ENCODE measurements at places on chromosomes 4 and X.

DNA sequence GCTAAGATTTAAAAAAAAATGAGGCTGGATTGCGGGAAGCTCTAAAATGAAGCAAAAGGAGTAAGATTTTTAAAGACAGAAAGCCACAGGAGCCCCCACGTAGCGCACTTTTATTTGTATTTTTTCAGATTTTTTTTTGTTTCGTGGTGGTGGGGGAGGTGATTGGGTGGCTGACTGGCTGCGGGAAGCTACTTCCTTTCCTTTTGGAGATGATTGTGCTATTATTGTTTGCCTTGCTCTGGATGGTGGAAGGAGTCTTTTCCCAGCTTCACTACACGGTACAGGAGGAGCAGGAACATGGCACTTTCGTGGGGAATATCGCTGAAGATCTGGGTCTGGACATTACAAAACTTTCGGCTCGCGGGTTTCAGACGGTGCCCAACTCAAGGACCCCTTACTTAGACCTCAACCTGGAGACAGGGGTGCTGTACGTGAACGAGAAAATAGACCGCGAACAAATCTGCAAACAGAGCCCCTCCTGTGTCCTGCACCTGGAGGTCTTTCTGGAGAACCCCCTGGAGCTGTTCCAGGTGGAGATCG is 908 bp downstream of the PCDH10 start:
- DNase-seq: no peak

DNA sequence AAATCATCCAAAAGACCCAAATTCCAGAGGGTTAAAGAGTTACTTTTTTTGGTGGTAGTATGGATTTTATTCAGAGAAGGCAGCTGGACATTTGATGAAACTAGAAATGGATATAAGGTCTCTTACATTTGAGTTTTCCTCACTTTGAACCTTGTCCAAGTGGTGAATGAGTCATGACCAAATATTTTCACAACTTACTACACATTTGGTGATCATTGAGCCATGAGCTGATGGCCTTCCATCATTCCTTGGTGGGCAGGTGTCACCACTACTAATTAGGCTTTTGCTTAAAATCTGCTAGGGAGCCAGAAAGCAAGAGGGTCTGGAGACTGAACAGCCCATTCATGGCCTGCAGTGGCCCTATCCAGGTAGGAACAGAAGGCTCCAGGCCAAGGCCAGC is 620.2 kb upstream of the INTU start:
- no peak for DNase-seq

- DNase-seq: no peak
Observed at GRCh38 chrX:46447384-46447783, 97.8 kb downstream of the ZNF674 start.

DNA sequence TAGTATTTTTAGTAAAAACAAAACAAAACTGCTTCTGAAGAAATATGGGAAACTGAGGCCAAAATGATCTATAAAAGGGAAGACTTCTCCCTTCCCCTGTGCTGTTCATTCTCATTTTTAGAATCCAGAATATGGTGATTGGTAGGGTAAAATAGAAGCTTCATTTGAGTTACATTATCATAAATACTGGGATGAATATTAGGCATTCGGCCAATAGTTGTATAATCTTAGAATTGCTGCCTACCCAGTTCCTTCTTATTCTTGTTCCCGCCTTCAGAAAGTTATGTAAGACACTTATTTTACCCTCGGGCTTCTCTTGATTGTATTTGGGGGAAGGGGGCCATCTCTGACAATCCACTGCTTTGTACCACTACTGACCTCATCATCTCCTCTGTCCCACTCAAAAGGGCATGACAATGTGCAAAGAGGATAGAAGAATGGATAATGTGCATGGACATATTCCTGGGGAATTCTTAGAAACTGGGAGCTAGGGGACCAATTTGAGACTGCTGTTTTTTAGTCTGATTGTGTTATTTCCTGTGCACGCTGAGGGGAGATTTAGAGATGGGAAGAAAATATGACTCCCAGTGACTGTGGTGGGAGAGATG is 588 bp downstream of the ART3 start:
- DNase-seq: no peak

DNA sequence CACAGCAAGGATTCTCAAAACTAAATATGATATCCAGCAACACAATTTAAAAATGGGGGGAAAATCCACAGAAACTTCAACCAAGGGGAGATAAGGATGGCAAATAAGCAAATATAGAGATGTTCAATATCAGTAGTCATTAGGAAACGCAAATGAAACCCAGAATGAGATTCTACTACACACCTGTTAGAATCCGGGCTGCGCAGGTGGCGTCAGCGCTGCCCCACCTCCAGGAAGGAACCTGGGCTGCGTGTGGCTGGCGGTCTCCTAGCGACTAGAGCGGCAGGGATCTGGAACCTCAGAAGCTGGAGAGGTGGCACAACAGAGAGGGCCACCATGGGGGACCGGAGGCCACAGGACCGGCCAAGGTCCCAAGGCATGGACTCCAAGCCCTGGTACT is at the start of gene FAM47B:
Gene FAM47B, plus strand, starts transcription at position 301 of the 400 bp plus-strand sequence. Its CDS starts 36 bp downstream, at position 337.
- no peak for DNase-seq

GRCh38 chrX:71665747-71666146 is 1.6 kb upstream of the LOC101059915 start:
- no peak for DNase-seq

GRCh38 chr4:74109116-74109869 is 10.3 kb upstream of the CXCL2 start:
- DNase-seq: no peak

GRCh38 chr4:180898305-180898704 is 1344.9 kb upstream of the TENM3 start:
- no peak for DNase-seq

- DNase-seq: no peak
Observed at GRCh38 chrX:107684956-107685385, 56.7 kb downstream of the PRPS1 start.

GRCh38 chr4:5720980-5721379 is 10.0 kb downstream of the EVC start:
- DNase-seq: no peak

DNA sequence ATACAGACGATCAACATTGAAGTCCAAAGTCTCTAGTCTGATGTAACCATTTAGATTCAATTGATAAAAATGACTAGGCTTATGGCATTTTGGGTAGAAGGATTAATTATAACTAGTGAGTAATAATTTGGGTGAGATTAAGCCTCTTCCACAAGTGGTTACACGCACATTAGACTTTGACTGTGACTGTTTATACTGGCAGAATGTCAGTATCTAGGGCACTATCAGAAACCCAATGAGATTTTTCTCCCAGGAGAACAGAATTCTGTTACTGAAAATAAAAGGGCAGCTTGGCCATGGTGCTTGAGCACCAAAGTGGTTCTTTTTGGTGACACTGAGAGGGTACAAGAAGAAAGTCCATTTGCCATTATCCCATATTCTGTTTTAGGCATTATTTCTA is 3.3 kb downstream of the PLS3 start:
- no peak for DNase-seq

DNA sequence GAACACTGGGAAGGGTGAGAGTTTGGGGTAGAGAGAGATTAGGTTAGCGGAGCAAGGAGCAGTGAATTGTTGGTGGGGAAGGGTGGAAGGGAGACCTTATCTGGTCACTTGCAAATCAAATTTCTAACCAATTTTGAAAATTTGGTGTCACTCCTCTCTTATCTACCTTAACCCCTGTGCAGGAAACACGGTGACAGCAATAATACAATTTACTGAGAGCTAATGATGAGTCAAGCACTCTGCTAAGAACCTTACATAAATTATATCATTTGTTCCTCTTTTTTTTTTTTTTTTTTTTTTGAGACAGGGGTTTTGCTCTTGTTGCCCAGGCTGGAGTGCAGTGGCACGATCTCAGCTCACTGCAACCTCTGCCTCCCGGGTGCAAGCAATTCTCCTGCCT is 116.4 kb downstream of the C4orf51 start:
- no peak for DNase-seq

DNA sequence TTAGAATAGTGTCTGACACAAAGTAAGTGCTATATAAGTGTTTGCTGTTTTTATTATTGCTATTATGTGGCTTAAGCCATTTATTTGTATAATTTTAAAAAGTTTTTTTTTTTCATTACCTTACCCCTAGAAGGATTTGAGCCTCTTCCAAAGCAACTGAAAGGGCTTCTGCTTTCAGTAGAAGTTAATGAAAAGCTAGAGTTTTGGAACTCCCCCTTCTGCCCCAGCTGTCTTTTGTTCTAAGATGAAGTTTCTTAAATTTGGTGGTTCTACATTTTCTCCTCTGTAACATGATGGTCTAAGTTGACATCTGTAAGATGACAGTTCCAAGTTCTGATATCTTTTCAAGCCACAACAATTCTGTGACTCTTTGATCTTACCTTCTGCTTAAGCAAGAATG is 30.3 kb downstream of the FHIP1A start:
- no peak for DNase-seq

DNA sequence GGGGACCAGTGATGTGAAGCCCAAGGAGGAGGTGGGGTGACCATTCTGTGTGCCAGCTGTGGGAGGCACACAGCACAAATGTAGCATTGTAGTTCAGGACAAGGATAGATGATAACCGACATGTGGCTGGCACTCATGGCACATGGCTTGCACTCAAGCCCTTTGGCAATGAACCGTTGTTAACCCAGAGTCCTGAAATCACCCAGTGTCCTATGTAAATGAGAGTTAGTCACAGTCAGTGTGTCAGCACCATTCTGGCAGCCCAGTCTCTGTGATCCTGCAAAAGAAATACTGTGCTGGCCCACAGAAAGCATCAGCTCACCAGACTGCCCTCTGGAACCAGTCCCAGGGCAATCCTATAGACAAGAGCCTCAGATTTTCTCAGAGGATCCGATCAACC is 339.3 kb downstream of the MID1IP1 start:
- DNase-seq: no peak

GRCh38 chr4:180449395-180449956 is 1793.7 kb upstream of the TENM3 start:
- no peak for DNase-seq

GRCh38 chrX:103495786-103496185 is 23.5 kb downstream of the RAB40A start:
- DNase-seq: no peak

DNA sequence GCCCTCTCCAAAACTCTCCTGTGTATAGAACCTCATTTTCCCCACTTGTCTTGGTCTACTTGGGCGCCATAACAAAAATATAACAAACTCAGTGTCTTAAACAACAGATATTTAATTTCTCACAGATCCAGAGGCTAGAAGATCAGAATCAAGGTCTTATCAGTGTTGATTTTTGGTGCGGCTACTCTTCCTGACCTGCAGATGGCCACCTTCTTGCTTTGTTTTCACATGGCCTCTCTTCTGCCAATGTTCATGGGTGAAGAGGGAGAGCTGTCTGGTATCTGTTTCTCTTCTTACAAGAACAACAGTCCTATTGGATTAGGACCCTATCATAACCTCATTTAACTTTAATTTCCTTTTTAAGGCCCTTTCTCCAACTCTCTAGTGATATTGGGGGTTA is 177.3 kb downstream of the PABPC4L start:
- no peak for DNase-seq

DNA sequence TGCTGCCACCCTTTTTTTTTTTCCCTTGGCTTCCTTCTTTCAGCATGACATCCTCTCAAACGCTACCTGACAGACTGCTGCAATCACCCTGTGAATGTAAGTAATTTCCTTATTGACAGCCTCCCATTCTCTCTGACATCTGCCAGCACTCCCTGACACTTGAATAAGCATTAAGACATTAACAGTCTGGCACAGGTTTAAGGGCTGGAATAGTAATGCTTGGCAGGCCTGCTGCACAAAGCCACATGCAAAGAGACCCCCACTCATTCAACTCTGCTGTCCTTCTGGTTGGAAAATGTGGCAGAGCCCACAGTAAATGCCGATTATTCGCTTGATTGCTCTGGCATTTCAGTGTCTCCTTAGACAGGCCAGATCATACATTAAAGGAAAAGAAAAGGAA is 28.1 kb upstream of the RASGEF1B start:
- peak; percentile 91 for DNase-seq

DNA sequence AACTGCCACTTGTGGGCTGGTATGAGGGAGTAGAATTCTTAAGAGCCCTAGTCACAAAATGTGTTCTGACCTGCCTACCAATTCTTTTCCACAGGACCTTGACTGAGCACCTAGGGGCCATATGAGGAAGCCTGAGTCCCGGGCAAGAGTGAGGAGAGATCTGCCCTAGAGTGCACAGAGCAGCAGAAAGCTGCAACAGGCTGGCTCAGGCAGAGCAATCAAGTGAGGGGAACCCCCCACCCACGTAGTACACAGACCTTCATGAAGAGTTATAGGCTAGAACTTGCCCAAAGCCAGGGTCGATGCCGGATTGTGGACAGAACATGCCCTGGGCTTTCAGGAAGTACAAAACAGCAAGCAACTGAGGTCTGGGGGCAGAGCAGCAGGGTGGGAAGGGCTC is 117.0 kb downstream of the SPOCK3 start:
- DNase-seq: no peak

DNA sequence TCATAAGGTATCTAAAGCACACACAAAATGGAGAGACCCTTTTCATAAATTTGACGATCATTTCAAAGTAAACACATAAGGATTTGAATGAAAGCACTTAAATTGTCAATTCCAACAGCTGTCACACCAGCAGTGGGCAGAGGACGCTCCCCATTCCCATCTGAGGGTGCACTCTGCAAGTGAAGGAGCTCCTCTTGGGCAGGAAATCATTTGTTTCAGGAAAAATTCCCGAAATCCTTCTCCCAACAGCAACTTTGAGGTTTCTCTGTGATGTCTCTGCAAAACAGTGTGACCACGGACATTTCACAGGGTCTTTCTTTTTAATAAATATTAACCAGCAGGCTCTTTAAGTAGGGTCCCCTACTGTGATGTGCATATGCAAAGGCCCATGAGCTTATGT is 111.0 kb downstream of the EPHA5 start:
- DNase-seq: no peak

DNA sequence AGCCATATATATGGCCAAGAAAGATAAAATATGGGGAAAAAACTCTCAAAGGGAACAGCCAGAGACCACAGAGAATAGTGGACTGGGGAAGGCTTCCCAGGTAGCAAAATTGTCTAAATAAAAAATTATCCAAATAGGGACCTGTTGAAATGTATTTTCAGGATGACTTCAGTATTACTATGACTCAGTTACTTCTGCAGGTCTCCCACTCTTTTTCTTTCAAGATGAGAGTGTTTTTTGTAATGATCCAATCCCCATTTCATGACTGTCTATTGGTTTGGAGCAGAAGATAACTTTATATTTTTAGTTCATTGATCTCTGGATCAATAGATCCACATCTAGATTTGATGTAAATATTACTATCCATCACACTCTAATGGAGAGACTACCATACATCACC is 372.1 kb upstream of the EMCN start:
- no peak for DNase-seq
